ENCODE measurements at places on chromosomes 2 and 18.

GRCh38 chr2:39513641-39514094 is 76.6 kb upstream of the MAP4K3 start:
- peak; percentile 91 for DNase-seq

DNA sequence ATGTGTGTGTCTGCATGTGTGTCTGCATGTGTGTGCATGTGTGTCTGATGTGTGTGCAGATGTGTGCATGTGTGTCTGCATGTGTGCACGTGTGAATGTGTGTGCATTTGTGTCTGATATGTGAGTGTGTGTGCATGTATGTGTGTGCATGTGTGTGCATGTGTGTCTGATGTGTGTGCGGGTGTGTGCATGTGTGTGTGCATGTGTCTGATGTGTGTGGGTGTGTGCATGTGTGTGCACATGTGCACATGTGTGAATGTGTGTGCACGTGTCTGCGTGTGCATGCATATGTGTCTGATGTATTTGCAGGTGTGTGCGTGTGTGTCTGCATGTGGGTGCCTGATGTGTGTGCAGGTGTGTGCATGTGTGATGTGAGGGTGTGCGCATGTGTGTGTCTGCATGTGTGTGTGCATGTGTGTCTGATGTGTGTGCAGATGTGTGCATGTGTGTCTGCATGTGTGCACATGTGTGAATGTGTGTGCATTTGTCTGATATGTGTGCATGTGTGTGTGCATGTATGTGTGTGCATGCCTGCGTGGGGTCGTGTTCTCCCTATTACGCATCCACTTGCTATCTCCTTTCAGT is 470.1 kb upstream of the HS6ST1 start:
- DNase-seq, result no peak

DNA sequence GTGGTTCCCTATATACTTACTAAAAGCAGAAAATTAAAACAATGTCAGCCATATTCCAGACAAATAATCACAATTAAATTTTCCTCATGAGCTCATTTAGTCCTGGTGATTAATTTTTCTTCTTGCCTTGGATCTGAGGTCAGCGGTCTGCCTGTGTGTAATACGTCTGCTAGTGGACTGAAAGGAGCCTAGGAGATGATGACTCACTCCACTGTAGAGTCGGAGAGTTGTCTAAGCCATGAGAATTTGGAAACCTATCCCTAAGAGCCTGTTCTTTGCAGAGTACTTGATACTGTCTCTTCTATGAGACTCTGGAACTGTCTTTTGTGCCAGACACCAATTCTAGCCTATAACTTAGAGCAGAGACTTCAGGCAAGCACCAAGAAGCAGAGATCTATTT is 94.2 kb upstream of the RAB27B start:
- DNase-seq, result peak; percentile 87

- DNase-seq, result no peak
These were observed 397.1 kb downstream of the ERBB4 start for GRCh38 chr2:212141499-212141898.

DNA sequence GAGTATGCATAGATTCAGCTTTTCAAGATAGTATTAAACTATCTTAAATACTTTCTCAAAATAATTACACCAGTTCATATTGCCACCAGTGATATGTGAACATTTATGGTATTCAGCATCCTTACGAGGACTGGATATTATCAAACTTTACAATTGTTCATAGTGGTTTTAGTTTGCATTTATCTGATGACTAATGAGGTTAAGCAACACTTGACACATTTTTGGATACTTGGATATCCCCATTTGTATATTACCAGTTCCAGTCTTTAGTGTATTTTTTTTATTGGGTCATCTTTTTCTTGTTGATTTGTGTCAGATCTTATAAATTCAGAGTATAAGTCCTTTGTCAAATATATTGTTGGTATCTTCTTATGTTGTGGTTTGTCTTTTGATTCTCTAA is 128.4 kb downstream of the ASXL3 start:
- DNase-seq, result no peak

GRCh38 chr2:221787561-221787960 is 215.5 kb upstream of the EPHA4 start:
- DNase-seq, result no peak

All from adipocyte (in vitro differentiated cells).